CD4-positive, alpha-beta T cell treated with Interleukin-17A for 4 hours (primary cell): ENCODE measurements at places on chromosomes 7 and 10.

GRCh38 chr10:62266147-62266546 lies 2.5 kb downstream of the RTKN2 start:
- no peak for DNase-seq

GRCh38 chr10:117541405-117541908 lies 1.1 kb upstream of the EMX2 start:
- DNase-seq, result no peak

GRCh38 chr10:106956216-106956915 lies 208.1 kb downstream of the SORCS1 start:
- no peak for DNase-seq

GRCh38 chr7:37645282-37646050 lies 38.1 kb upstream of the GPR141 start:
- DNase-seq, result no peak

- no peak for DNase-seq
These were observed 172.4 kb upstream of the ZNF32 start for GRCh38 chr10:43821103-43821502.

DNA sequence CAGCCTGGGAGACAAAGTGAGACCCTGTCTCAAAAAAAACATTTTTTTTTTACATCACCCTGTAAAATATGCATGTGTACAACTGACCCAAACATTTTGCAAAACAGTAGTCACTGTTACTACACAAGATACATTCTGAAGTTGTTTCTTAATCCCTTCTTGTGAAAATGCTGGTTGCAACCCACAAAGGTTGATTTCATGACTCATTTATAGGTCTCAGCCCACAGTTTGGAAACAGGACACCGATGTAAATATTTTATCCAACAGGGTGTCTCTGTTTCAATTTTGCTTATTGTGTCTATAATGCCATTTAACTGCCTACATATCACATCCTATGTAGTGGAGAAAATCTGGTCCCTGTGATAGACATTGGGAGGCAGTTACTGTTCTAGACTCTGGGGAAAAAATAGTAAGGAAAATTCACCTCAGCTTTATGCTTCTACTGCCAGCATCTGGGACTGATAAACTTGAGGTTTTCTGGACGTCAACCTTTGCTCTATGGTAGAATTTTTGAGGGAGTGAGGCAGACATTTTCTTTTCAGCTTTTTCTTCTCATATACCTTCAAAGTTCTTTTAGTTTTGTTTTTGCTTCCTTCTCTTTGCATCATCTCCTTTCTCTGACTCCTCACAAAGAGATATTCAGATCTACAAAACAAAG lies 1.6 kb upstream of the RAB19 start:
- DNase-seq, result no peak

DNA sequence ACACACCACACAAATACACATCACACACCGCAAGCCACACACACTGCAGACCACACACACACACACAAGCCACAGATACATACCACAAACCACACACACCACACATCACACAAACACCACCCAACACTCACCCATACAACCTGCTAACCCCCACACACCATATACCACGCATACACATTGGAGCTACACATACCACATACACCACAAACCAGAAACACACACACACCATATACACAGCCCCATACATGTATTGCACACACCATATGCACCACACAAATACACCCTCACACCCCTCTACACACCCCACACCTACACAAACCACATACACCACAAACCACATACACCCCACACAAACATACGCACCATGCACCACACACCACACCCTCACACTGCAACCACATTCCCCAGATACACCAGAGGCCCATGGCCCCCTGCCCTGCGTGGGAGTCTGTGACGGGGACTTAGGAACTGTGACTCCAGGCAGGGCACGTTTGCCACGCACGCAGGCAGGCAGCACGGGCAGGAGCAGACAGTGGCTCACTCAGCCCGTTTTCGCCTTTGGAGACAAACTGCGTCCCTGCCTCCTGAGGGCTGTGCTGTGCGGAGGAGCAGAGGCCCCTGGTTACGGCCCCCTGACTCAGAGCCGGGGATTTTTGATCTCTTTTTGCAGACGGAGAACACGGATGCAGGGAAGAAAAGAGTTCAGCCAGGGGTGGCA lies 52.6 kb downstream of the TMEM209 start:
- DNase-seq, result no peak
